ENCODE measurements at places on chromosomes 12 and 14.

- DNase-seq: no peak
These were observed 9.7 kb upstream of the CFAP251 start for GRCh38 chr12:121908702-121909101.

DNA sequence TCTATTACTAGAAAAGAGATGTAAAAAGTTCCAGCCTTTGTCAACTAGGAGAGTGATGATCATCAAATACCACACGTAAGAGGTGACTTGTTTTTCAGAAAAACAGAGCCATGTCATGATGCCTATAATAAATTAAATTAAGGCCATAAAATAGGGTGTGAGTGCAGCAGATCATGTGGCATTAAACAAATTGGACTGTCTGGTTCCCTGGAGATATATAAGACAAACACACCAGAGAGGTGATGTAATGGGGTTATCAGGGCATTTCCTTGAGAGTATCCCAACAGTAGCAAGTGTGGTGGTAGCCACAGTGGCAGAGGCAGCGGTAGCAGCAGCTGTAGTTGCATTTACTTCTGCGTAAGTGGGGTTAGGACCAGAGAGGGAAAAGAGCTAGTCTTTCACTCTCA is 14.6 kb upstream of the GALNT6 start:
- DNase-seq: no peak

- no peak for DNase-seq
These were observed 33.4 kb upstream of the SMOC1 start for GRCh38 chr14:69845787-69846186.

DNA sequence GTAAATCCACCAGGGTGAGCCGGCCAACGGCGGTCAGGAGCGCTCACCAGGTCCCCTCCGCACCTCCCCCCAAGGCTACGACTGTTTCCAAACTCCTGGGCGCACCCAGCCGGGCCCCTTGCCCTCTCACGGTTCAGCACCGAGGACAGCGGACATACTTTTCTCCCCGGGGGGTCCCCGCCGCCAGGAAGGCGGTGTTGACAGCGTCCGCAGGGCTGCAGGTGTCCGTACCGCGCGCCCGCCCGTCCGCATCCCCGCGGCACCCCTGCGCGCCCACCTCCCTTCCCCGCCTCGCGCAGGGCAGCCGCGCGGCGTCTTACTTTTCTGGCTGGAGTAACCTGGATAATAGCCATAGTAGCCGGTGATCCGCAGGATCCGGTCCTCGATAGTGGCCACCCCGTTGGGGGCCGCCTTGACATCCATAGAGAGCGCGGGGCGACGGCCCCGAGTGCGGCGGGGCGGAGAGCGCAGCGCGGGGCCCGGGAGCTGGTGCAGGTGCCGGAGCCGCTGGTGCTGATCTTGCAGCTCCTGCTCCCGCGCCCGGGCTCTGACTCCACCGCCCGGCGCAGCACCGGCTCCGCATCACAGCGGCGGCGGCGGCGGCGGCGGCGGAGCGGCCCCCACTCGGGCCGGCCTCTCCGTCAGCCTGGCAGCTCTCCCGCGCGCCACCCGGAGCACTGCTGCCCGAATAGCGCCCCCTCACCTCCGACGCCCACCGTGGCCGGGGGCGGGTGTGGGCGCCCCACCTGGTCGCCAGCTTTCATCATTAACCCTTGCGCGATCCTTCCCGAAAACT is at the start of gene SLC35F4:
Gene SLC35F4 (minus strand): TSS at position 690 of the 796 bp plus-strand sequence.
- DNase-seq: peak; percentile 12

DNA sequence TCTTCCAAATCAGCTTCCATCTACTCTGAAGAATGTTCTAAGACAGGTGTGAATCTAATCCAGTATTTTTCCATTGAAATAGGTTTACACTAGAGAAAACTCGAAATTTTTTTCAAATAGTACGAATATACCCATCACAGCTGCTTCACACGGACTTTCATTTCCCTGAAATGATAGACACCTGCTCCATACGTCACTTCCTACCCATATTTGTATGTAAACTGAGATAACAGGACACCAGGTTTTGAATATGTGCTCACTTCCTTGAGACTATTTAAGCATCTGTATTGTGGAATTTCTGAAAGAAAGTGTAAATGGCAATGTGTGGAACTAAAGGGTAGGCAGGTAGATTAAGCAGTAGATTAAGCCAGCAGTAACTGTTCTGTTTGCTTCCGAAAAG is 13.4 kb upstream of the ITPR2 start:
- DNase-seq: no peak

DNA sequence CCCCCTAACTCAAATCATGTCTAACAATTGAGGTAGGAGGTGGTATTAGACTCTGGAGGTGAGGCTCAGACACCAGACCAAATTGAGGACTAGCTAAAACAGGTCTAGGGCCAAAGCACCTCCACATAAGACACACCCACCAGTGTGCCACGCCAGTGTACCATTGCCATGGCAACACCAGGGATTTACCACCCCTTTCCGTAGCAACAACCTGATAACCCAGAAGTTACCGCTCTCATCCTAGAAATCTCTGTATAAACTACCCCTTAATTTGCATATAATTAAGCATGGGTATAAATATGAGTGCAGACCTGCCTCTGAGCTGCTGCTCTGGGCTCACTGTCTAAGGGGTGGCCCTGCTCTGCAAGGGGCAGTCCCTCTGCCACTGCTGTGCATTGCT is 57.4 kb upstream of the PPP2R5C start:
- no peak for DNase-seq

GRCh38 chr12:120229071-120229486 is 28.2 kb upstream of the RPLP0 start:
- DNase-seq: no peak

- no peak for DNase-seq
These were observed 109.7 kb upstream of the PRMT8 start for GRCh38 chr12:3381059-3382047.

DNA sequence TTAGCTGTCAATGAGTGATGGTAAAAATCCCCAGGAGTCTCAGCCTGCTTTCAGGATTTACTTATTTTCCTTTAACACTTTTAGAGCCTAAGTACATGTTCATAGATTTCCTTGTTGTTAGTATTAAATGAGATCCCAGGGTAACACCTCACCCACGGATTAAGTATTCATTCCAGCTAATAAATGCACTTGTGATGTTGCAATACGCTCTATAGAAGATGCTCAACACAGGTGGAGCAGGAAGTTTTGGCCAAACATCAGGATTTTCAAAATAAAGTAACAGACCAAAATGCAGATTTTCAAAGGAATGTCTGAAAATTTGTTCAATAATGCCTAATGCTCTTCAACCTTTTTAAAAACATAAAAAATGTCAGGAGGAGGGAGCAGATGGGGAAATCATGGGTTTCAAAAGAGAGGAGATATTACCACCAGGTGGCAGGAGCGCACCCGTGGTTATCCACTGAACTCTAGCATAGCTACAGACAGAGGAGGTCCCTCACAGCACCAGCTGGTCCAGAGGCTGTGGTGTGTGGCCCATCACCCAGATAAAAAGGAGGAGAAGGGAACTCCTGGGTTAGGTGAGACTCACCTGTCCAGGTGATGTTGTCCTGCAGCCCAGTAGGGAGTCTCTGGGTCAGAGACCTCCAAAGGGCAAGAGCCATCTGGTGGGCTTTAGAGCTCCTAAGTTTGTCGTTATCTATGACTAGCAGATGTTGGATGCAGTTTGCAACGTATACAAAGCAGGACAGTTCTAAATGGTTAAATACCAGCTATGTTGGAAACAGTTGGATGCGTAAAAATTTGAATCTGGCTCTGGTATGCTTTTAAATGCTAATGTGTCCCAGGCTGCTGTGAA is 1158.4 kb upstream of the TMEM132C start:
- DNase-seq: peak; percentile 70

GRCh38 chr14:105508069-105508468 is 17.0 kb downstream of the TEDC1 start:
- DNase-seq: no peak

DNA sequence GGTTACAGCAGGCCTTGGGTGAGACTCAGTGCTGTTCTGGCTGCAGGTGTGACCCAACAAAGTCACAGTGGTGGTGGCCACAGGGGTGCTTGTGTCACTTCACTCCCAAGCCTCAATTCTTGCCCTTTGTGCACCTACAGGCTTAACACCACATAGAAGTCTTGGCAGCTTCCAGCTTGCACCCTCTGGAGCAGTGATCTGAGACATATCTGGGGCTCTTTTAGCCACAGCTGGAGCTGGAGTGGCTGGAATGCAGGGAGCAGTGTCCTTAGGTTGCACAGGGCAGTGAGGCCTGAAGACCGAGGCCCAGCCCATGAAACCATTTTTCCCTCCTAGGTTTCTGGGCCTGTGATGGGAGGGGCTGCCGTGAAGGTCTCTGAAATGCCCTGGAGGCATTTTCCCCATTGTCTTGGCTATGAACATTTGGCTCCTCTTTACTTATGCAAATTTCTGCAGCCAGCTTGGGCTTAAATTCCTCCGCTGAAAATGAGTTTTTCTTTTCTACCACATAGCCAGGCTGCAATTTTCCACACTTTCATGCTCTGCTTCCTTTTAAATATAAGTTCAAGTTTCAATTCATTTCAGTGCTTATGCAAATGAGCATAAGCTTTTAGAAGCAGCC is 37.7 kb downstream of the ADAM21 start:
- no peak for DNase-seq

DNA sequence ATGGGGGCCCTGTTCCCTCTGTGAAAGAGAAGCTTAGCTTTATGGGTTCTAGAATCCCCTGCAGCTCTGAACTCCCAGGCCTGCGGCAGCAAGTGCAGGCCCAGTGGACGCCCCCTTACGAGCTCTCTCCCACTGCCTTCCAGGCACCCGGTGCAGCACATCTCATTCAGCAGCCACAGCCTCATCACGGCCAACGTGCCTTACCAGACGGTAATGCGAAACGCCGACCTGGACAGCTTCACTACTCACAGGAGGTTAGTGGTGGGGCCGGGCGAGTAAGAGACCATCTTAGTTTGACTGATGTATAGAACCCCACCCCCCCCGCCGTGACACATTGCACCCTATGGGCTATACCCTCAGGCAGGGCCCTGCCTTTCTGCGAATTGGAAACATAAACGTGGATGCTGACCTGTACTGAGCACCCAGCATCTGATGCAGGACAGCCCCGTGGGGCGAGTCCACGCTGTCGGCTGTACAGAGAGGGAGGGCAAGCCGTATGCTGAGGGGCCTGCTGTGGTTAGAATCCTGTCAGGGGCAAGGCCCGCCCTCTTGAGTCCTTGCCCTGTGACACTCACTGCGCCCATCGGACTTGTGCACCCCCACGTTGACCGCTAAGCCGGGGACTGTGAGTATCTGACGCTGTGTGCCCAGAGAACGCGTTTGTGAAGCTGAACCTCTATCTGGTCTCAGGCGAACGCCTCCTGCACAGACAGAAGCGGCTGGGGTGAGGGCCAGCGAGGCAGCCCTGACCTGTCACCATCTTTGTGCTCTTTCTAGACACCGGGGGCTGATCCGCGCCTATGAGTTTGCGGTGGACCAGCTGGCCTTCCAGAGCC is 71.7 kb downstream of the TESC start:
- DNase-seq: no peak

GRCh38 chr12:122406701-122407164 is 15.7 kb downstream of the CLIP1 start:
- no peak for DNase-seq

GRCh38 chr12:119208626-119209061 is 29.9 kb downstream of the HSPB8 start:
- no peak for DNase-seq

DNA sequence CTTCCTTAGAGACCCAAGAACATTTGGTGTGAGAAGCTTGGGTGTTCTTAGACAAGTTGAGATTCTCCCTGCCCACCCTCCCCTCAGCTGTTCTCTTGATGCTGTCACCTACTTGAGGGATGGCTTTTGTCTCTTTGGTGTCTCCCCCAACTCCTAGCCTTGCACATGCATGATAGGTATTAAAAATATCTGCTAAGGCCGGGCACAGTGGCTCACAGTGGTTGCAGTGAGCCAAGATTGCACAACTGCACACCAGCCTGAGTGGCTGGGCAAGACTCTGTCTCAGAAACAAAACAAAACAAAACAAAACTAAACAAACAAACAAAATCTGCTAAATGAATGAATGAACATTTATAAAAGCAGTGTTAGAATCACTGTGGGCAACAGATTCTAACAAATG is 261.1 kb downstream of the AKAP6 start:
- DNase-seq: no peak

DNA sequence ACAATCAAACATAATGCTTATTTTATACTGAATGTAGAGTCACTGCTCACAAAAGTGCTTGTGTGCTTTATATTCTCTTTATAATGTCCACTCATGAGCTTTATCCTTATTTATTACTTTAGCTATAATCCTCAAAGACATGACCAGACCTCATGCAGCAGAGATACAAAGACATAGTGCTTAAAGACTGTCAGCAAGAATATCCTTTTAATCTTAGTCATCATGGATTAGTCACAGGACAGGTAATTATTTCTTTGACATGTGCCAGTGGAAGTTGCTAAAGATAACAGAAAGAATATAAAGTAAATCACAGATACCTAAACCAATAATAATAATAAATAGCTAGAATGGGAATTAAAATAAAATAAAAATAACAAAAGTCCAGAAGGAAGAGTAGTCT is 707.5 kb downstream of the BCL11B start:
- DNase-seq: no peak

GRCh38 chr14:52014601-52015267 is 25.4 kb downstream of the RTRAF start:
- DNase-seq: no peak

DNA sequence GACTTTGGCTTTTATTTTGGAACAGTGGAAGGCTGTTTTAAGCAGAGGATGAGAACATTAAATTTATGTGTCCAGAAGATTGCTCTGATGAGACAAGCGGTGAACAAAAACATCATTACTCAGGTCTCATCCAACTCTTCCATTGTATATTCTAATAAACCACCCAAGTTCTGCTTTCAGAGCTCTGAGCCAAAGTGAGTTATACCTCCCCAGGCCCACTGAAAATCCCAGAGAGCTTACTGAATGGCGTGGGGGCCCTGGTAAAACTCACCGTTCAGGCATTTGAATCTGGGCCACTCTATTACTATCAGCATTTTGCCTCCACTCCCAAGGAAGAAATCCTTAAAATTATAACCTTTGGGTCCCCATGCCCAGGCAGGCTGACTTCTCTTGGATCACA is 122.0 kb upstream of the HIF1A start:
- no peak for DNase-seq

- DNase-seq: peak; percentile 85
These were observed 26.3 kb upstream of the TC2N start for GRCh38 chr14:91893669-91894068.

GRCh38 chr12:41211448-41211847 is 23.3 kb downstream of the PDZRN4 start:
- no peak for DNase-seq

GRCh38 chr14:68669111-68669511 is 123.8 kb downstream of the ZFP36L1 start:
- DNase-seq: no peak

- DNase-seq: no peak
These were observed 103.2 kb upstream of the DYRK2 start for GRCh38 chr12:67545298-67545697.
